ENCODE measurements at places on chromosomes 5 and 9.

DNA sequence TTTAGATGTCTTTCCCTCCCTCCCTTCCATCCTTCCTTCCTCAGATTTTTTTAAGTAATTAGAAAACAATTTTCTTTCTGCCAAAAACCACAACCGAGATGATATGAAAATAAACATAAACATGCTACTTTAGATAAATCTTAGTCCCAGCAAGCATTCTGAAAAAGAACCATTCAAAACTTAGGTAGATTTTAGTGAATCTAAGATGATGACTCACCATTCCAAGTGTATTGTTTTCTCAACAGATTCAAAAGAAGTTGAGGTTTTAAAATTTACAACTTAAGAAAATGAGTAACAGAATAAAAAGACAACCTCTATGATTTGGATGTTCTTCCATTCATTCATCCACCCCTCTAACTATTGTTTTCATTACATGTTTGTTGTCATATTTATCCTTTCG is 465.1 kb downstream of the PDE4D start:
- DNase-seq = peak; percentile 18

DNA sequence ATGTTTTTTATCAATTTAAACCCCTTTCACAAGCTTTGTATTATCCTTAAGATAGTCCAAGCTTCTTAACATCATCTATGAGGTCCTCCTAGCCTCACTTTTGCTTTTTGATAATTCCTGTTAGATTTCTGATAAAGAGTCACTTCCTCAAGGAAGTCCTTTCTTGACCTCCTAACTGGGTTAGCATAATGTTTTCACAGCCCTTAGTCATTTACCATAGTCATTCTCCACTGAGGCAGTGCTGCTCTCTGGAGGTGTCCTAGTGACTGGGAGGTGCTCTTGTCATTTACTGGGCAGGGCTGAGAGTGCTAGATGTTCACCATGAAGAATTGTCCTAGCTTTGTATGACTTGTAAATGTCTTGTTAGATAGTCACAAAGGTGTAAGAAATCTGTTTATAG is 26.4 kb downstream of the TNPO1 start:
- peak; percentile 69 for DNase-seq

DNA sequence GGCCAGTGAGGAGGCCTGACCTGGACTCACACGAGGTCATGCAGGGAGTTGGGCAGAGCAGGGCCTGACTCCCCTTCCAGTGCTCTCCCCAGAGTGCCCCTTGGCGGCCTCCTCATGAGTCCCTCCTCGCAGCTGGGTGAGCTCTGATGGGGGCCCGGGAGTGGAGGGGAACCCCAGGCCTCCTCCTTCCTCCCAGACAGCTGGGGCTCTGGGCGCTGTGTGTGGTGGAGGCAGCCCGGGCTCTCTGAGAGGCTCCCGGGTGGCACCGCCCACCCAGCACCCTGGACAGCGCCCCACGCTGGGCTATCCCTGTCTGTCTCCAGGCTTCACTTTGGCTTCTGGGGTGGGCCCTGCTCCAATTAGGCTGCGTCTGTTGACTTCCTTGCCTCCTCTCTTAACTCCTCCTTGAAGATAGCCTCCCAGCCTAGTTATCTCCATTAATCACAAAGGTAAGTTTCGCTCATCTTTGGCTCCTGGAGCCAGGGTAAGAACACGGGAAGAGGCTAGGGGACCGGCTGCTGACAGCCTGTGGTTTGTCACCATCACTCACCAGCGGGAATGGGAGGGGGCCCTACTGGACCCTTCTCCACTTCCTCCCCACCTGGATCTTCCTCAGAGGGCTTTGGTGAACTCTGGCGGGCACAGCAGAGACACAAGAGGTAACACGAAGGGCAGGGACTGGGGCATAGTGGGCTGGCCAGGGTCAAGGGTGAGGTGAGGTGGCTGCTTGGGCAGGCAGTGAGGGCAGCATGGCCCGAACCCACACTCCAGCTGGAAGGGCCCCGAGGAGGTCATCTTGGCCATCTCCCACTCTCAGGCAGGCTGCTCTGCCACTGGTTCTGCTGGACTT is 13.1 kb downstream of the PSD2 start:
- peak; percentile 28 for DNase-seq

DNA sequence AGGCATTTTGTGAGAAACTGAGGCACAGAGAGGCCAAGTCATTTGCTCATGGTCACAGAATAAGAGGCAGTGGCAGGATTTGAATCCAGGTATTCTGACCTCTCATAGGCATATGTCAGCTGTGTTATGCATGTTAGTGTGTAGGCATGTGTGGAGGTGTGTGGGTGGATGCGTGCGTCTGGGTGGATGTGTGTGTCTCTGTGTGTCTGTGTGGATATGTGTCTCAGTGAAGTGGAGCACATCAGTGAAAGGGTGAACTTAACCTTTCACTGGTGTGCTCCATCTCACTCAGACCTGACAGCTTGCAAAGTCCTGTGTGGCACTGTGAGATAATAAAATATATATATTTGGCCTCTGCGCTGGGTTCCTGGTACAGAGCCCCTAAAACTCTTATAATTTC is 32.0 kb upstream of the SMU1 start:
- DNase-seq = no peak

DNA sequence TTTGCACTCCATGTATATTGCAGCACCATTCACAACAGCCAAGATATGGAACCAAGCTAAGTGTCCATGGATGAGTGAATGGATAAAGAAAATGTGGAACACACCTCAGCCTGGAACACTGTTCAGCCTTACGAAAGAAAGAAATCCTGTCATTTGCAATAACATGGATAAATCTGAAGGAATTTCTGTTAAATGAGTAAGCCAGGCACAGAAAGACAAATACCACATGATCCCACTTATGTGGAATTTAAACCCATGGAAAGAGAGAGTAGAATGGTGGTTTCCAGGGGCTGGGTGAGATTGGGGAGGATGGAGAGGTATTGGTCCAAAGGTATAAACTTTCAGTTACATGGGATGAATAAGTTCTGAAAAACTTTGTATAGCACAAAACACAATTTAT is 228.9 kb upstream of the CD180 start:
- peak; percentile 27 for DNase-seq

GRCh38 chr9:88587885-88588649 is 53.1 kb downstream of the NXNL2 start:
- no peak for DNase-seq

GRCh38 chr5:68148096-68148495 is 67.5 kb upstream of the PIK3R1 start:
- no peak for DNase-seq

- DNase-seq = no peak
These were observed 4.6 kb downstream of the SEMA6A start for GRCh38 chr5:116569999-116570398.

DNA sequence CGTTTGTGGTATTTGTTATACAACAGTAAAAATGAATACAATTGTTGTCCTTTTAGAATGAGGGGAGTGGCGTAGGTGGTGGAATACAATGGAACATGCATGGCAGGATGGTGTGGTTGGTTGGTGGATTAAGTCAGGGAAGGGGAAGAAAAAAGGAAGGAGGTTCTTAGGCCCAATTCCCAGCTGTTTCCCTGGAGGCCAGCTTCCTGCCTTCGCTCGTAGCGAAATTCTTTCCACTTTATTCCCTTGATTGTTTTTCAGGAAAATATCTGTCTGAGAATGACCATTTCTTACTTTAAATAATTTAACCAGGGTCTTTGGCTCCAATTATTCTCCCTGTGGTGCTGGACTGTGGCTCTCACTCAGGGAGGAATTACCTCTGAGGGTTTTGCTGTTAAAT is 24.1 kb upstream of the DMAC1 start:
- no peak for DNase-seq

GRCh38 chr9:107367727-107368502 is 84.8 kb downstream of the RAD23B start:
- peak; percentile 30 for DNase-seq

GRCh38 chr5:125455041-125455440 is 708.6 kb upstream of the ZNF608 start:
- peak; percentile 52 for DNase-seq

GRCh38 chr5:180873615-180874520 is 12.8 kb upstream of the ZFP62 start:
- DNase-seq = peak; percentile 55

DNA sequence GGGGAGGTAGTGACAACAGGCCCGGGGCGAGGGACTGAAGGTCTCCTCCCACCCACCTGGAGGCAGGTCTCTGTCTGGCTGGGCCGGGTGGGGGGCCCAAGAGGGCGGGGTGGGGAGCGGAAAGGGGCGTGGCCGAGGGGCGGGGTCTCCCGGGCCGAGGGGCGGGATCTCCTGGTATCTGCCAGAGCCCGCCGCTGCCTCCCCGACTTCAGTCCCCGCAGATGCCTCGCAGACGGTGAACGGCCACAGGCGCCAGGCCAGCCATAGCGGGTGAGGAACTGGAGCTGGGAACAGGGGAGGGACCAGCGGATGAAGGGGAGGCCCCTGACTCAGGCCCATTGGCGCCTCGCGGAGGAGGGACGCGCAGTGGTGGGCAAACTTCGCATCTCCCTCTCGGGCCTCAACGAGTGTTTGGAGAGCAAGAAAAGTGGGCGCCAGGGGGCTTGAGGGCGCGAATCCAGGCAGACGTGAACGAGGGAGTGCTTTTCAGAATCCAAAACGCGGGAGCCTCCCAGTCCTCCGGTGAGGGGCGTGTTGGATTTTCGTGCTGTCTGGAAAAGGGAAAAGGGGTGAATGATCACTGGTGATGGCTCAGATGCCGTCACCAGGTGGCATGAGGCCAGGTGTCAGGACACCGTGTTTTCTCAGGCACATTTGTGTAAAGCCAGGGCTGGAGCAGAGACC is at the start of gene ADGRD2:
Gene ADGRD2, plus strand, starts transcription at position 211 of the 684 bp plus-strand sequence. CDS start 1,216 bp downstream, outside the sequence.
- DNase-seq = peak; percentile 8

DNA sequence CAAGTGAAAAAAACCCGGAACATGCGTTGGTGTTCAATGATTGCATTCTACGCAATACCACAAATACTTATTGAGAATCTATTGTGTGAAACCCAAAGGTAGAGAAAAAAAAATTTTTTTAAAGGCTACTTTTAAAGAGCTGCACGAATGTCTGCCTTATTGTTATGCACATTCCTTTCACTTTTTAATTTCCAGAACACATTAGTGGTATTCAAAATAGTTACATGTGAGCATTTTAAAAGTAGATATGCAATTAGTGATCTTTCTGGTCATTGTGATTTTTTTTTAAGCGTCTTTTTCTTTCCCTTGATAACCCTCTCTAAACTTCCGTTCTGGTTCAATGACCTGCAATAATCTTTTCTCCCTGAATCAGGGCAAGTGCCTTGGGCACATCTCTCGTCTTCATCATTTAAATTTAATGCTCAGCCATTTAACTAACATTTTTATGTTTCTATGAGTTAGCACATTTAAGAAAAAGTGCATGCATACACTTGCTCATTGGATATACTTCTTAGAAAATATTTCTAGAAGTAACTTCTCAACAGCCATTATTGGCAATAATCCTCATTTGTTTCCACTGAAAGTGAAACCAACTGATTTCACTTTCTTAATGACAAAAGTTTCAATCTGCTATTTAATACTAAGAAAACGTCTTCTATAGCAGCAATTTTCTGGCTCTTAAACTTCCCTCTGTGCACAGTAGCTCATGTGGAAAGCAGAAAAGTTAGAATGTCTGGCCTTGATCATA is 80.3 kb downstream of the CDH6 start:
- peak; percentile 17 for DNase-seq

- no peak for DNase-seq
These were observed 136.4 kb downstream of the SLIT3 start for GRCh38 chr5:169164481-169164925.

- no peak for DNase-seq
These were observed 7.4 kb upstream of the SNCAIP start for GRCh38 chr5:122304471-122305215.
